ENCODE measurements at places on chromosomes 13 and 19.

DNA sequence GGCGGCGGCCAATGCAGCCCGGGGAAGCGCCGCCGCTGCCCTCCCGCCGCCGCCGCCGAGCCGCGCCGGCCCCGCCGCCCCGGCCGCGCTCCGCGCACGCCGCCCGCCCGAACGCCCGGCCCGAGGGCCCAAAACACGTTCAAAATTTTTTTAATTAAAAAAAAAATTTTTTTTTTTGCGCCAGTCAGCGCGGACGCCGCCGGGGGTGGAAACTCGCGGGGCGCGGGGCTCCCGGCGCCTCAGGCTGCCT lies 468 bp downstream of the HMGB1 start:
- no peak for DNase-seq

- DNase-seq, result no peak
Measured at GRCh38 chr13:66578305-66578704, 651.8 kb downstream of the PCDH9 start.

GRCh38 chr19:51784922-51785690 lies 9.9 kb upstream of the FPR3 start:
- no peak for DNase-seq

DNA sequence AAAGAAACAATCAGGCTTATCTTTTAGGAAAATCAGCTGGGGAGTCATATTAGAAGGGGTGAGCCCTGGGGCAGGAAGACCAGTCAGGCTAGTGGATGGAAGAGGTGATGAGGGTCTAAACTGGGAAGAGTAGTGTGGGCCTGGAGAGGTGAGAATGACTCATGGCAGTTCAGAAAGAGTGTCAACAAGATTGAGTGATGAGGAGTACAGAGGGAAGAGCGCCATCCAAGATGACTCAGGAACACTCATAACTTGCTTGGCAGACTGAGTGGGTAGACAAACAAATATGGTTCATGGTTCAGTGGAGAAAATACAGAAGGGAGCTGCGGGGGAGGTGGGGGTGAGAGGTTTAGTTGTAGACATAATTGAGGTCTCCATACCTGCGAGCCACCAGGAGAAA lies 17.3 kb upstream of the CLDN10 start:
- no peak for DNase-seq

DNA sequence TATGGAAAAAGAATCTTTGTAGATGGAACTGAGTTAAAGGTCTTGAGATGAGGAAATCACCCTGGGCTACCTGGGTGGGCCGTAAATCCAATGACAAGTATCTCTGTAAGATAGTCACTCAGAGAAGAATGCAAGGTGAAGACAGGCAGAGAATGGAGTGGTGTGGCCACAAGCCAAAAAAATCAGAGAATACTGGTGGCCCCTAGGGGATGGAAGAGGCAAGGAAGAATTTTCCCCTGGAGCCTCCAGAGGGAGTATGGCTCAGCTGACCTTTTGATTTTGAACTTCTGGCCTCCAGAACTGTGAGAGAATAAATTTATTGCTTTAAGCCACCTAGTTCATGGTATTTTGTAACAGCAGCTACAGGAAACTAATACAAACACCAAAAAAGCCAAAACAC lies 32.7 kb upstream of the CSNK1A1L start:
- DNase-seq, result no peak

DNA sequence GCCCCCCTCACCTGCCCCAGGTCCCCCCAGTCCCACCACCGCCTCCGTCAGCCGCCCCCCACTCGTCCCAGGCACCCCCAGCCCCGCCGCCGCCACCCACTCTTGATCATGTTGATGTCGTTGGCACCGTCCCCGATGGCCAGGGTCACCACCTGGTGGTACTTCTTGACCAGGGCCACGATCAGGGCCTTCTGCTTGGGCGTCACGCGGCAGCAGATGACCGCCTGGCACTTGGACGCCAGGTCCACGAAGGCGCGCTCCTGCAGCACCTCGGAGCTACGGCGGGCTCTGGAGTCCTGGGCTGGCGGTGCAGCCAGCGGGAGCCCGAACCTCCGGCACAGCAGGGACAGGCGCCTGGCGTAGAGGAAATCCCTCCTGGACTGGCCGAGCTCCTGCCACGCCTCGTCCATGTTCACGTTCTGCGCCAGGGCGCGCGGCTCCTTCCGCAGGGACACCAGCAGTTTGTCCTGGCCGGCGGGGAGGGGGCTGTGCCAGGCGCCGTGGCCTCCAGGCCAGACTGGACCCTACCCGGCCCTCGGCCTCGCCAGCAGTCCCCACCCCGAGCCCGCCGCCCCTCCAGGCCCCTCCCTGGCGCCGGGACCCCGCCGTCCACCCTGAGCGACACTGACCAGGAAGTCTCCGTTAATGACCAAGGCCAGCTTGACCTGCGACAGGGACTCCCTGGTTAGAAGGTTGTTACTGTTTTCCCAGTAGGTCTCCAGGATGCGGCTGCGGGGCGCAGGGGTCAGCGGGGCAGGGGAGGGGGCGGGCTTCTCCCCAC lies 22.6 kb downstream of the ATP8B3 start:
- no peak for DNase-seq

DNA sequence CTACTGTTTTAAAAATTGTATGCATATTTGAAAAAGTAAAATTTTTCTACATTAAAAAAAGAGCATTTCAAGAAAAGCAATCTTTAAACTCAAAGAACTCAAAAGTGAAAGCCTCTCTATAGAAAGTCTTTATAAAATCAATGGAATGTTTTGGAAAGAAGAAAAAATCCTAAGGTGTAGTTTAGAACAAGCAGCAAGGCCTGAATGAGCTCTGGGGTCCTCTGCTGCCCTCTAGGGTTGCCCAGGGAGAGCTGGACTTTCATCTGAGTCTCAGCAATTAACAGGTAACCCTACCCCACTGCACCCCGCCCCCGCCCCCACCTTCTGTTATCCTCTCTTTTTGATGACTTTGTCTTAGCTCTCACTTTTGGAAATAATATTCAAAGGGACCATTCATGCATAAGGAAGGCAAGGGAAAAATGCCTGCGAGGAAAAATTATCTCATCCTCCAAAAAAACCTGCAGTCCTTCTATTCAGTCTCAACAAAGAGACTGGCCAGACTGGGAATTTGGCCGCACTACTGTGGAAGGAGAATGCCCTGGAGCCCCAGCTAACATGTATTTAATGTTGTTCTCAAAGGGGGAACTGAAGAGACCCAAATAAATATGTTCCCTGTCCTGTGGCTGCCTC lies 24.1 kb downstream of the SLC25A30 start:
- DNase-seq, result peak; percentile 29

- no peak for DNase-seq
Measured at GRCh38 chr13:45280011-45280410, 61.0 kb downstream of the TPT1 start.

DNA sequence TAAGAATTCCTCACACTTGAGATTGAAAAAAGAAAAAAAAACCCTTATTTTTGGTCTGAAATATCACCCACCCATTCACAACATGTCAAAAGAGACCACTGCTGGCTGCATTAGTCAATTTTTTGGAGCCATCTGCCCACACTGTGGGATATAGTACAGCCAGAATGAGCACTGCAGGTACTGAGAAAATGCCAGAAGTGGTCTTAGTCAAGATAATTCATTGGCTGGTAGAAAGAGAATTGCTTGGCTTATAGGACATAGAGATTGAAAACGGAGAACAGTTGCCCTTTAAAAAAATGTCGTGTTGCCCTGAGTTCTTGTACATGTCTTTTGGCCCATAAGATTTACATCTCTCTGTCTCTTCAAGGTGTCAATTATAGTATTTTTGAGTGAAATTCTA lies 1899.5 kb downstream of the OLFM4 start:
- no peak for DNase-seq

DNA sequence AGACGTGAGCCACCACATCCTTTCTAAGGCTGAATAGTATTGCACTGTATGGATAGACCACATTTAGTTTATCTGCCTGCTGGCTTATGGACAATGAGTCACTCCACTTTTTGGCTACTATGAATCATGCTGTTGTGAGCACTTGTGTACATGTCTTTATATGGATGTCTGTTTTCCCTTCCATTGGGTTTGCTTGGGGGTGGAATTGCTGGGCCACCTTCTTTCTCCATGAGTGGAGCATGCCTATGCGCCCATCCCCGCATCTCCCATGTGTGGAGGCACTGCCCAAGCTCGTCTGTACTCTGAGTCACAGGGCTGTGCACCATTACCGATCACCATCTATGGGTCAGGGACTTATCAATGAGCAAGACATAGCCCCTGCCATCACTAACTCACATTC lies 127.2 kb upstream of the GJB6 start:
- no peak for DNase-seq

DNA sequence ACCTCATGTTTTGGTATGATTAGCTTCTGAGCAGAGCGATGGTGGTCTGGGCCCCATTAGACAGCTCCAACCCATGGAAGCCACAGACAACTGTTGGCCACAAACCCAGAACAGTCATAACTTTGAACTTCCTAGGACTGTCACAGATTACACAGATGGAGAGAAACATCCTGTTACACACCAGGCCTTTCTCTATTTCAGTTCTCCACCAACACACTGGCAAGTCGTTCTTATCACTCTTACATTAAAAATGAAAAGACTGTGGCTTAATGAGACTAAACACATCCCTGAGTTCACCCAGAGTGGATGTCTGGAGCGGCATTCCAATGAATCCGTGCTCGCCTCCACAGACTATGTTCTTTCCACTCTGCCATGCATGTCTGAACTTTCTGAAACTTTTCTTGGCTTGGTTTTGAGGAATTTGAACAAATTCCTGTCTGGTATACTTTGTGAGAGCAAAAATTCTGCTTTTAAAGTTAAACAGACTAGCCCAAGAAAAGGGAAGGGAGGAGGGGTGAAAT lies 109.1 kb downstream of the NALCN start:
- no peak for DNase-seq

- DNase-seq, result no peak
Measured at GRCh38 chr13:94542917-94543316, 53.0 kb downstream of the TGDS start.

- no peak for DNase-seq
Measured at GRCh38 chr13:24162604-24163003, 2.1 kb downstream of the SPATA13 start.

- no peak for DNase-seq
Measured at GRCh38 chr19:3515891-3516422, 9.8 kb downstream of the FZR1 start.

DNA sequence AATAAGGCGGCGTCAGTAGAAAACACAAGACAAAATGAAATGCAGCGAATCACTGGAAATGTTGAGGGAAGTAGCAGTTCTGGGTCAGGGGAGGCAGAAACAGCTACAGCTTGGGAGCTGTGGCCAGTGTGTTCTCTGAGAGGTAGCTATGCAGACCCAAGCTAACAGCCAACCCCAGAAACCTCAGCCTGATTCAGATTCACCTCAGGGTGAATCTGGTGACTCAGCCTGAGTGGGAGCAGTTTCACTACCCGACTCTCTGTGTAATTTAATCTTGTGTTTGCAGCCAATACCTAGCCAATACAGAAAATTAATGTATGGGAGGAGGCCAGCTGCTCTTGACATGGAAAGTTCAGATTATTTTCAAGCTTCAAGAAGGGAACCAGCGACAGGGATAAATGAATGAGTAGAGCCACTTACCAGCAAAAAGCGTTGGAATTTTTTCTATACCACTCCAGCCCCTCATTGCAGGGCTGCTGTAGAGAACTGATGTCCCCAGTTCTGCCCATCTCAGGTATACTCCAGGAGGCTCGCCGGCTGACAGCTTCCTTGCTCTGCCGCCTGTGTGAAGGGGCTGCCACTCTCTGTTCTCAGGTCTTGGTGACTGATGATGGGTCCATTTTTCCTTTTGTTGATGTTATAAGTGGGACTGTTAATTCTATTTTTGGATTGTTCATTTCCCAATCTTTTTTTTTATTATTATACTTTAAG lies 8.9 kb downstream of the IGFL3 start:
- DNase-seq, result no peak

- no peak for DNase-seq
Measured at GRCh38 chr19:2083174-2083854, 12.8 kb downstream of the MOB3A start.

- no peak for DNase-seq
Measured at GRCh38 chr19:39448271-39448670, 2.9 kb downstream of the SUPT5H start.

DNA sequence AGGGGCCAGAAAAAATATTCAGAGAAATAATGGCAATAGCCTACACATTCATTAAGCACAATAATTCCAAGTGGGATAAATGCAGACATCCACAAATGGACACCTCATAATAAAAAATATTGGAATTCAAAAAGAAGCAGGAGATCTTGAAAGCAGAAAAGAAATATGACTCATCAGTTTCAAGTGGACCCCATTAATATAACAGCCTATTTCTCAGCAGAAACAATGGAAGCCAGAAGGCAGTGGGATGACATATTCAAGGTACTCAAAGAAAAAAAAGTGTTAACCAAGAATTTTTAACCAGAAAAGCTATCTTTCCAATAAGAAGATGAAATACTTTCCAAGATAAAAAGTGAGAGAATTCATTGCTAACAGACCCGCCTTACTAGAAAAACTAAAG lies 48.4 kb upstream of the CYP2A13 start:
- DNase-seq, result no peak

DNA sequence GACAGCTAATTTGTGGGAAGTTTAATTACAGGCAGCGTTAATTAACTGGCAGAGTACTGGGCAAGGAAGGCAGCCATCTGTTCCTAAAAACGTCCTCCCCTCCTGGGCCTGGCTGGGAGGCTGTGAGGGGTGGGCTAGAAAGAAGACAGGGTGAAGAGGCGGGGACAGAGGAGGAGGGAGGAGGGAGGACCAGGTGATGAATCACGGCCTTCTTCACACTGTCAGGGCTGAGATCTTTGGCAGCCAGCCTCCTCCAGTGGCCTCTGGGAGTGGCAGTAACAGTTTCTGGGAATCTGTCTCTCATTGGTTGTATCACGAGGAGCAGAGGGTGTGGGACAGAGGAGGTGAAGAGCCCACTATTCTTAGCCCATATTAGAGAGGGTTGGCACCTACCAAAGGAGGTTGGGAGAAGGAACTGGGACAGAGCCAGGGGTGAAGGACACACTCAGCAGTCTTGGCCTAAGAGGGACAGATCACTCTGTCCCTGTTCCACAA lies 9.6 kb upstream of the ZNRF4 start:
- DNase-seq, result no peak

- DNase-seq, result no peak
Measured at GRCh38 chr19:36225219-36225892, 10.4 kb downstream of the ZNF146 start.

DNA sequence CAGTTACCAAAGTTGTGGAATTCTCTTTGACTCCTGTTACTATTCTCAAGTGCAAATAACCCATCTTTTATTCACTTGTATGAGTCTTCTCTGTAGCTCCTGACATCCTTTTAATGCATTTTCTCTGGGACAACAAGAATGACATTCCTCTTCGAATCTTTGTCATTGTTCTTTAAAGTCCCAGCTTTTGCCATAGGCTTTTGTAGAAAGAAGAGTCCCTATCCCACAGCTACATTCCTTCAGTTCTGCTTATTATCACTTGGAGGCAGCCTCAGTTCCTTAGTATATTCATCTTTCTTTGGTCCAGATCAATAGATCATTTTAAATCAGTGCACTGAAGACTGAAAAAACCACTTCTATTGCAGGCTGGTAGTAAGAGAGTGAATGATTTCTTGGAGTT lies 560.2 kb downstream of the DACH1 start:
- no peak for DNase-seq

GRCh38 chr13:66528944-66529576 lies 701.1 kb downstream of the PCDH9 start:
- peak; percentile 74 for DNase-seq

Data from NCI-H1105 treated with DMSO at 0.1 percent for 48 hours (cell line).